ENCODE measurements at places on chromosomes 2 and 18.
A peak's percentile ranks its signal among the peaks of the same experiment; 100 is the strongest.

GRCh38 chr2:232190796-232191195, 187.8 kb upstream of the ALPP start:
- DNase-seq = no peak

GRCh38 chr2:241612156-241613016, 24.6 kb downstream of the THAP4 start:
- DNase-seq = peak; percentile 38

DNA sequence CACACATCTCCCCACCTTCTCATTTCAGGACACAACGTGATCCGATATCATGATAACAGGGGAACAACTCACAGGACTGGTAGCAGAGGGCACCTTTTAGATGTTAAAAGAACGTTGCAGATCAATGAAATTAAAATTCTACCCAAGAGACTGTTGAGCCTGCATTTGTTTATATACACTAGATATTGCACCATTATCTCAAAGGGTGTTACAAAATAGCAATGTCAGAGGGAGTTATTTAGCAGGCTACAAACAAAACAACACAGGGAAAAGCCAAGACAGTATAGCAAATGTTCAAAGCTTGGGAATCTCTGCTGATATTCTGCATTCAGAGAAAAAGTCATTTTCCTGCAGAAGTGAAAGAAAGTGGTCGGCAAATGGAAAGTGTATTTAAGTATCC, 139.5 kb downstream of the MYO5B start:
- DNase-seq = no peak

DNA sequence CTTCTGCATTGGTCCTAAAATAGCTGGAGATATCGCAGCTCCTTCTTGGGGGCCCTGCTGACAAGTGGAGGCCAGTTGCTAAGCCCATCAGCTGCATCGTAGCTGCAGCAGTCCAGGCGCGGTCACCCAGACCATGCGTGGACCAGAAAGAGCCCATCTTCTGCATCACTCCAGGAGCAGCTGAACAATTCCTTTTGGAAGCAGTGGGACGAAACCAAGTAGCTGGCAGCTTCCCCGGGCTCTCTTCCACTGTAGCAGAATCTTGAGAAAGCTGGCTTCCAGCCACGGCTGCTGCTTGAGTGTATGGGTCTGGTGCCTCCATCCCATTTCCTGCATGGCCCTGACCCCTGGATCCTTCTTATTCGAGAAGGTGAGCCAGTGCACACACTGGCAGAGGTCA, 22.2 kb upstream of the CAB39 start:
- peak; percentile 33 for DNase-seq

DNA sequence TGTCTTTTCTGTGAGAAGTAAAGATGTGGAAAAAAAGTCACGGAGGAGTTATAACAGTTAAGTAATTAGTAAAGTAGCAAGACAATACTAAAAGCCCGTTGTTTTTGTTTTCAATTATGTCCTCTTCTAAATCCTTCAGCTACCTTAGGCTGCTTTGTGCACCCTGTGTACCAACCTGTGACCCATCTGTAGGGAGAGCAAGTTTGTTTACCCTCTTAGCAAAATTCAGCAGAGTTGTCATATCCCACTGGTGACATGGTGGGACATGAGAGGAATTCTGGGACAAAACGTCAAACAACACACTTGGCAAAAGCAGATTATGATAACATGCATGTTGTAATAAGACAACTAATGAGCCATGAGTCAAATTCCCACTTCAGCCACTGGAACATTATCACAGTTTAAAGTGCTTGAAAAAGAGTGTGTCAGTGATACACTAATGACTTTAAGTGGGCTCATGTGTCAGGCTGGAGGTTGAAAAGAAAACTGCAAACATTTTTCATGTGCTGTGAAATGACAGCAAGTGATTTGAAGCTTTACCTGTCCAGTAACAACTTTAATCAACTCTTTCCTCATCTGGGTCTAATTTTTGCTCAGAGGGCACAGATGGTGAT, 392.8 kb upstream of the ACVR2A start:
- DNase-seq = no peak

DNA sequence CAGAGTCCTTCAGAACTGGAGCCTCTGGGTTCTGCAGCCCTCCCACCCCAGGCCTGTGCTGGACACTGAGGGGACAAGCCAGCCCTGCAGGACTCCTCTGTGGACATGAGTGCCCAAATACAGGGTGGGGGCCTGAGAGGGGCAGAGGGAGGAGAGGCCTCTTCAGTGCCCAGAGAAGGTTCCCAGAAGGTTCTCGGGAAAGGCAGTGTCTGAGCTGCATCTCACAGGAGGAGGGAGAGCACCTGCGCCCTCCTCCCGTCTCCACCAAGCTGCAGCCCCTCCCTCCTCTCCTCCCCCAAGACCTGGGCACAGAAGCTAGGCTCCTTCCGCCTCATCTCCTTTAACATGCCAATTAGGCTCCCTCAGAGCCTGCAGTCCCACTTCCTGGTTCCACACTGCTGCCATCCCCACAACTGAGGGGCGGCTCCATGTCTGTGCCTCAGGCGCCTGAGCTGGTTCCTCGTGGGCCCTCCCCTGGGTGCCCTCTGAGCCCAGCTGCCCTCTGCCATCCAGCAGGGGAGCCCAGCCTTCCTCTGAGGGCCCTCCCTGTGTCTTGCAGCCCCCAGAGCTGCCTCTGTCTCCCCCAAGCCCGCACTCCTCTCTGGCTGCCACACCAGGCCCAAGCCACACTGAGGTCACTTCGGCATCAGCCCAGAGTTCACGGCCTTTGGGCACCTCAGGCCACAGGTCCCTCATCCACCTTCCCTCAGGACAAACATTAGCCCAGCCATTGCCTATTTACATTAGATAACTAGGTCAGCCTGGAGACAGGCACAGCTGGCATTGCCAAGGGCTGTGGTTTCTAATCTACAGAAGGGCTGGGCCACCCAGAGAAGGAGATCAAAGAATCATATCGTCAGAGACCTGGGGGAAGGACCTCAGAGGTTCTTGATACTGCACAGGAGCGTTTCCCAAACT, 28.9 kb downstream of the KCNK3 start:
- DNase-seq = no peak

DNA sequence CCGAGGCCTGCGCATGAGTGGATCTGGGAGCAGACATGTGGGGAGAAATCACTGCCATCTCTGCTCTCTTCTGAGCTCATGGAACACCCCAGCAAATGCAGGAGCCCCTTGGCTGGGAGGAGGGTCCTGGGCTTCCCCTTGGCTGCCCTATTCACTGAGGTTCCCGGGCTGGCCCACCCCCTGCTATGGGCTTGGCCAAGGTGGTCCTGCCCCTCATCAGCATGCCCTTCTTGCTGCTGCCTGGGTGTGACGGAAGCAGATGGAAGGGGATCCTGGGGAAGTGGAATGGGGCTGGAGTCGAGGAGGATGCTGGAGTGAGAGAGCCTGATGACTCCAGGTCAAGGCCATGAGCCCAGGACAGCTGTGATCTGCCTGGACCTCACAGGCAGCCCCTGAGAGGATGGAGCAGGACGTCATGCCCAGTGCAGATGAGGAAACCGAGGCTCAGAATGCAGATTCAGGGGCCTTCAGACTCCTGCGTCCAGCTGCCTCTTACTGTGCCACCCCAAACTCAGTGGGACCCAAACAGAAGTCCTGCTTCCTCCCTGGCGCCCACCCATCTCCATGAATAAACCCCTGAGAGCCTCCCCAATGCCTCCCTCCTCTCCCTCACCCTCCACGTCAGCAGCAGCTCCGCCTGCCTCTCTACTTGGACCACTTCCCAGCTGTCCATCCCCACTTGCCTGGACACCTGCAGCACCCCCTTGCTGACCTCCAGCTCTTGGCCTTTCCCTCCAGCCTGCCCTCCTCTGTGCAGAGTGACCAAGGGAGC, 4.0 kb downstream of the SNED1 start:
- DNase-seq = no peak

- no peak for DNase-seq
Observed at GRCh38 chr2:177147834-177148445, 64.7 kb upstream of the HNRNPA3 start.

DNA sequence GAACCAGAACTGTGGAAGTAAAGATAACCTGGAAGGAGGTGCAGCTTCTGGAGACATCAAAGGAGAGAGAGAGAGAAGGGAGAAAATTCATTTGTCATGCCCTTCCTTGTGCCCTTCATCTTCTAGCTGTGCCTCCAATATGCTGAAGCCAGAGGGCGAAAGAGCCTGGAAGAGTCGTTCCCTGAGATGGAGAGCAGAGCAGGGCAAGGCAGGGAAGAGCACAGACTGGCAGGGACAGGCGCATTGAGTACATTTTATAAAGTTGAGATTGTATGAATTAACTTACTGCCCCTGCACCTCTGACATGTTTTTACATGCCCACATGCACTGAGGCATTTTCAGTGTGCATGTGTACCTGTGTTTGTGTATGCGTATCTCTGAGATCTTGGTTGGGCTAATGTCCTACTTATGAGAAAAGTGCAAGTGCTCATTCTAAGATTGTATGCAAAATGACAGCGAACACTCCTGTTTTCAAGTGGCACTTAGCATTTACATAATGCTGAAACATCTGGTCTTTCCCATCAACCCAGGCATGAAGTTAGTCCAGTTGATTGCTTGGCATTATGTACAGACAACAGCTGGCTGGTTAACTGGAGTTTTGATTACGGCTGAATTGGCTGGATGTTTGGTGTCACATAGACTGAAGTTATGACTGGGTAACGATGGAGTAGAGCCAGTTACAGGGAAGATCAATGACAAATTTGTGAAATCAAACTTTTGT, 23.7 kb upstream of the MMADHC start:
- no peak for DNase-seq

DNA sequence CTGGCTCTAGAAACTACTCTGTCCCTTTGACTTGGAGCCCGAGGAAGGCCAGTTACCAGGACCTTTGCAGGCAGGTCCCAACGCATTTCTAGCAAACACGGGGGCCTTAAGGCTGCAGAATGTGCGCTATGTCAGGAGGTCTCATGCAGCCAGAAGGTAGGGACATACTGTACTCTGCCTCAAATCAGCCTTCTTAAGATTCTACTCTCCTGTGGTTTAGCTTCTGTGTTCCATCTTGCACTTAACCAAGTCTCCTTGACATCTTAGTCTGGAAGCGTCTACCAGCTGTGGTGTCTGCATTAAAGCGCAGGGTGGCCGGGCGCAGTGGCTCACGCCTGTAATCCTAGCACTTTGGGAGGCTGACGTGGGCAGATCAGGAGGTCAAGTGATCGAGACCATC, 65.5 kb downstream of the STEAP3 start:
- no peak for DNase-seq

DNA sequence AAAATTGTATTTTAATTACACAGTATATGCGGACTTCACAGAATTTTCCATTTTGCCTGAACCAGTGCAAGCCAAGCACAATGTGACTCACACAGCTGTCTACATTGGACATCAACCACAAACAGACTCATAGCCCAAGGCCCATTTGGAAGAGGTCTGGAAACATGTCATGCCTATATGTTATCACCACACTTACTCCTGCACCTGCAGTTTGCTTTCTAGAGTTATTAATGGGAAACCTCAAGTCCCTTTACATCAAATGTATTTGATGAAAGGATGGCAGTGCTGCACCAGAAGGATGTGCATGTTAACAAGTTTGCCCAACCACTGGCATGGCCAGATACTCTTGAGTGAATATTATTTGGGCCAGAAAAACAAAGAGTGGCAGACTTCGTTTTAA, 548.9 kb upstream of the CDH2 start:
- peak; percentile 29 for DNase-seq

- DNase-seq = no peak
Observed at GRCh38 chr2:171180229-171180930, 19.7 kb upstream of the TLK1 start.

- DNase-seq = peak; percentile 41
Observed at GRCh38 chr2:172998547-172999272, 76.9 kb upstream of the MAP3K20 start.

DNA sequence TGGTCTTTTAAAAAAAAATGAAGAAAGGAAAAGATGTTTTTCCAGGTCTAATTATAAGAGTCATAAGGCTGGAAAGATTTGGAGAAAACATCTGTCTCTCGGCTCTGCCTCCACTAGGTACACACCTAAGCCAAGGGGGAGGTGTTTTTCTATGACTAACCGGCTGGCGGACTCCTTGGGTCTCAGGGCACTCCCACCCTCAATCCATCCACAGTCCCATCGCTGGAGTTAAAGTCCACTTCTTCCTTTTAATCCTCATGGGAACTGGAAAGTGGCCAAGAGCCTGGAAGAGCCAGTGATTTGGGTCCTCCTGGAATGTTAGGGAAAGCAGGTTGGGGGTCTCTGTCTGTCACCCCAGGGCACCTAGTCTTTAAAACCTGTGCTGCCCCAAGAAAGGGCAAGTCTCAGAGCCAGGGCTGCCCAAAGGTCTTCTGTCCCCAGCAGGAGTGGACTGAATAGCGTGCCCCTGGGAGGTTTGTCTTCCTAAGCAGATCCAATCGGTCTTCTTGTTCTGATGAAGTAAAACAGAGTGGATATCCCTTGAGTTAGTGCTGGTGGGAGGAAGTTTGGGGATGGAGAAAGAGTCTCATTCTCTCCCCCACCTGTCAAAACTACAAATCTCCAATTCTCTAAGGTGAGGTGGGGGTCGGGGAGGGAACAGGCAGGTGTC, 66.4 kb downstream of the MCFD2 start:
- DNase-seq = no peak

All from EH (cell line).